SK-N-SH (cell line): ENCODE measurements at places on chromosomes 2 and 18. TPM values are rescaled to one million over a fixed set of nuclear protein-coding genes. Genes with fewer than 3 reads are reported as not detected.

Gene PLGLB2
- 1.2 and 1.9 TPM in 2 replicates for polyA plus RNA-seq

DNA sequence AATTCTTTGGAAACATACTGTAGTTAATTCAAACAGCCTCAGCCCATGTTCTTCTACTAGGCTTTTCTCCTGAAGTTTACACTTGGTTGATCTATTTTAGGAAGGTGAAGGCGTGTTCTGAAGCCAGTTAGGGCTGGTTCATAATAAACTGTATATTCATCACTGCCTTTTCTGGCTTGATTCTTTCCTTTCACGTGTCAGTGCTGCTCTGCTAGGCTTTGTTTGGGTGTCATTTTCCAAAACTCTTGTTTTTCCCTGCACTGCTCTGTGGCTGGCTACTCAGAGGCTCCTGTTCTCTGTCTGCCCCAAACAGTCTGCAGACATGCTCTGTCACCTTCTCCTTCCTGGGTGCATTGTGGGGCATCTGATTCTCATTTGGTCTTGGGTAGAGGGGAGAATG, 136.1 kb downstream of the PARD3B start:
- DNase-seq: peak; percentile 2

GRCh38 chr2:127573771-127574170, 38.3 kb downstream of the MYO7B start:
- no peak for DNase-seq

Gene SERPINB11
- polyA plus RNA-seq: not detected in 2 replicates

- DNase-seq: no peak
These were observed 361.4 kb downstream of the ALK start for GRCh38 chr2:29560030-29560429.

GRCh38 chr2:96306370-96306769, 1.0 kb upstream of the SNRNP200 start:
- no peak for DNase-seq

- peak; percentile 8 for DNase-seq
These were observed 8.6 kb downstream of the ALPG start for GRCh38 chr2:232415138-232415690.

GRCh38 chr2:216349366-216349765, 22.9 kb downstream of the MARCHF4 start:
- DNase-seq: no peak

Gene CPS1
- polyA plus RNA-seq: 9.2 and 13.5 TPM in 2 replicates

Gene CRYGB
- polyA plus RNA-seq: not detected in 2 replicates

DNA sequence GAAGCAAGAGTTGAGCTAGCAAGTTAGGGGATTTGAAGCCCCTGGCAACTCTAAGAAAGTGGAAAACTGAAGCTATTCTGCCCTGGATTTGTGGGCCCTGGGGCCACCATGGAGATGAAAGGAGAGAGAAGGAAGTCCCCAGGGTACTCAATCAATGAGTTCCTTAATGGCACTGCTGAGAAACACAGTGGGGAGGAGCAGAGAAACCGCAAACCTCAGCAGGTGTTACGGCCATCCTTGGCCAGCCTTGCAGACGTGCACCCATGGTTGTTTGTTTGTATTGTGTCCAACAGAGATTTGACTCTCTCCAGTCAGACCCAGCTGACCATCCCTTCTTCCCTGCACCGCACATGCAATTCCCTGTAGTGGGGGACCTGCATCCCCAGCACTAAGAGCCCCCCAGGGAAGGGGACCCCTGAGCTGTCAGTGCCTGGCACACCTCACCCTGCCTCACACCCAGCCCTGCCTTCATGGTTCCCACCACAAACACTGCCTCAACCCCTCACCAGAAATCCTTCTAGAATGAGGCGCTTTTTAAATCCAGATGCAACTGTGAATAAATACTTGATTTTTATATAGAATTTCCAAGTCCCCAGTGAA, 255.3 kb downstream of the SH3BP4 start:
- DNase-seq: no peak

DNA sequence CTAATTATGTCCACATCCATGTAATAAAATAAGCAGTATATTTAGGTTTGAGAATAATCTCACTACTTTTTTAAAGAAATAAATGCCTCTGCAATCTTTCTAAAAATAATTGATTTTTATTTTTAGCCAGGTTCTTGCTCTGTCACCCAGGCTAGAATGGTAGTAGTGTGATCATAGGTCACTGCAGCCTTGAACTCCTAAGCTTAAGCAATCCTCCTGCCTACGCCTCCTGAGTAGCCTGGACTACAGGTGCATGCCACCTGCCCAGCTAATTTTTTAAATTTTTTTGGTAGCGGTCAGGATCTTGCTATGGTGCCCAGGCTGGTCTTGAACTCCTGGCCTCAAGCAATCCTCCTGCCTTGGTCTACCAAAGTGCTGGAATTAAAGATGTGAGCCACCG, 133.3 kb downstream of the CAMKMT start:
- DNase-seq: no peak

Gene GRB14
- polyA plus RNA-seq: 3.9 and 6.4 TPM in 2 replicates

DNA sequence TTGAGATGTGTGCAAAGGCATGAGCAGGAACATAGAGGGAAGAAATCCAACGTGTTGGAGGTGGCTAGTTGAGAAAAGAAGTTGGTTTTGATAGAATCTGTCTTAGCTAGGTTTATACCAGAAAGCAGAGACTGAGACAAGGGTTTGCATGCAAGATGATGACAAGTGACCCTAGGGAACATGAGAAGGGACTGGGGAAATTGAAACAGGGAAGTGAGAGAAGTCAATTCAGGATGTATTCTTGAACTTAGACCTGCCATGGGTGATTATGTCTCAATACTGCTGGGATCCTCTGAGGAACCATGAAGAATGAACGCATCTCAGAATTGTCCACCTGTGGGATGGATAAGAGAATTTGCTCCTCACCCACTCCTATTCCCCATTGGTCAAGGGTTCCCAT, 20.5 kb downstream of the IL36A start:
- no peak for DNase-seq

DNA sequence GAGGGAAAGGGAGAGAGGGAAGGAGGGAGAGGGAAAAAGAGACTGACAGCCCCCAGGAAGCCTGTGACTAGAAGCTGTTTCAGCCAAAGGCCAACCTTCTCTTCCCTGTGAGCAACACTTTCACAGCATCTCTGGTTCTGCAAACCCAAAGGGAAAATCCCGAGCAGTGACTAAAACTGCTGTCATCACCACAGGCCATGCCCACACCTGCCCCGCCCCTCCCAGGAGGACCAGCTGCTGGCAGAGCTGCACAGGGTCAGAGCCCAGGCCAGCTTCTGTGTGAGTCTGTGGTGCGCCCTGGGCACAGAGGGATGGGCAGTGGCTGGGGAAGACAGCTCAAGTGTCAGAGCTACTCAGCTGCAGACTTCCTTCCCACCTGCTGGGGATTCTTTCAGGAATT, 64.9 kb upstream of the OTOS start:
- no peak for DNase-seq
